Bone marrow (tissue), 2 donors: ENCODE measurements at places on chromosomes 1 and 21.

- no peak for DNase-seq
Measured at GRCh38 chr1:19435181-19435580, 50.2 kb downstream of the CAPZB start.

- no peak for DNase-seq
Measured at GRCh38 chr21:41133874-41134522, 34.0 kb upstream of the BACE2 start.

DNA sequence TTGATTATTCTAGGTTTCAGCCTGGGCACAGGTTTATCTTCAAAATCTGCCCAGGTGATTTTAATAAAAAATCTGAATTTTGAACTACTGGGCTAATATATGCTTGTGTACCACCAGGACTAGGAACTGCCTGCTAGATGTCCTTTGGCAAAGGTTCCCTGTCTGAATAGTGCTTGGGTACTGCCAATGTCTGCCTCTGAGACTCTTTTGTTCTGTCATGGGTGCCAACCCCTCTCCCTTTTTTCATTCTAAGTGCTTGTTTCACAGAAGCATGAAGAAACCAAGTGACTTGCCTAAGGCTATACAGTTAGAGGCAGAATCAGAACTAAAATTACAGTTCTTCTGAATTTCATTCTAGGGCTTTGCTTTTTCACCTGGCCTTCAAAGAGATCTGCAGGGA is 106.3 kb upstream of the CACHD1 start:
- no peak for DNase-seq

- no peak for DNase-seq
Measured at GRCh38 chr1:162663589-162664106, 31.4 kb downstream of the DDR2 start.

DNA sequence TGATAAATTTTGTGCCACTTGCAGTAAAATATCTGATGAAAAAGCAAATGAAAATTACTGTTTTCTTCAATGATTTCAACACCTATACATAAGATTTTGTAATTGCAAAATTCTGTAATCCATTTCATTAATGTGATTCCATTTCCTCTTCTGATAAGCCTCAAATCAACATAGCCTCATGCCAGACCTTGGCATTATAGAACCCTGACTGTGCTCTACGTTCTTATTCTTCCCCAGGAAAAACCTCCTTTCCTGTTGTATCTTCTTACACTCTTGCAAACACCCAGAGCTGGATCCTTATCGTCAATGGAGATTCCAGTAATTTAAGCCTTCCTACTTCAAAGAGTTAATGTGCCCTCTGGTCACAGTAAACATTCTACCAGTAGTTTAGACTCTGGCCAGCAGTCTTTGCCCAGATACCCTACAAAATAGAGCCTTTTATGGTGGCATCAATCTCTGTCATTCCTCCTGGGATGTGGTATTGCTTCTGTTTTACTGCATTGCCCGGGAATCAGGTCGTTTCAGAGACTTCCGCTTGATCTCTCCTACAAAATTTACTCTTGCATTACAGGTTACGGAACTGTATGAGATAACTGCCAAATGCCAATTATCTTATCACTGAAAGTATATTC is 48.5 kb upstream of the CHRM3 start:
- DNase-seq: no peak

GRCh38 chr1:94020764-94021579 is 100.0 kb downstream of the ABCA4 start:
- DNase-seq: no peak

DNA sequence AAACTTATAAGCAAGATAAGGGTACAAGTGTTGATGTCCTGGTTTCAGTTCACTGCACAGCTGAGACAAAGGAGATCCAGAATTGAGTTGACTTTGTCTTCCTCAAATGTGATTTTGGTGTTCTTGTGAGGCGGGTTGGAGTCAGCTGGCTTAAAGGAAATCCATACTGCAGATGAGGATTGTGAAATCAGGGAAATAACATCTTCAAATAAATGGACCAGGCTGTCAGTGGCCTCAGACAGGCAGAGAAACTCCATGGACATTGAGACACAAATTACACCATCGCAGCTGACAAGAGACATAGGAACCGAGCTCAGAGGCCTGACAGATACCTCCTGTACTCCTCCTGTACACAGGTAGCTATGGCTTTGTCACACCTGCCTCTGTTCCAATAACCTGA is 27.0 kb upstream of the REG4 start:
- no peak for DNase-seq

DNA sequence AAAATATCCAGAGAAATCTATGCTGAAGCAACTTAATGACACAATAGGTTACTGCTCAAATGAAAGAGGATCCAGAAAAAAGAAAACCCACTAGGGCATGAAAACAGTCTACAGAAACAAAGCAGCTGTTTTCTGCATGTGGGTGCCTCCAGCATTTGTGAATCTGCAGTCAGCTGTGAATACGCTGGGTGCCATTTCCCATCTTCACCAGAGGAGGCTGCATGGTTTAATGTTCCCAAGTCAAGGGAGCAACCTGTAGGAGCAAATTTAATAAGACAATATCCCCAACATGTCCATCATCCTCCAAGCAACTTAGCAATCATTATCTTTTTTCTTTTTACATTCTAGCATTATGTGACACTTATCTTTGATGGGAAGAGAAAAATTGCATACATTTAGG is 396.6 kb downstream of the BRINP2 start:
- DNase-seq: no peak
